ENCODE measurements at places on chromosomes 16 and 17. TPM values are rescaled to one million over a fixed set of nuclear protein-coding genes. Genes with fewer than 3 reads are reported as not detected.

Gene KRT15
- total RNA-seq = 10.9 TPM

Gene FKBP10
- 204 TPM for total RNA-seq

Gene ZC3H7A
- 35.3 TPM for total RNA-seq

Gene PTGES3L
- 0.10 TPM for total RNA-seq

Gene RHBDF1
- 21.4 TPM for total RNA-seq

Gene MPP2
- 0.37 TPM for total RNA-seq

Gene KCNG4
- total RNA-seq = not detected

Gene CPHXL2
- not detected for total RNA-seq

Gene CUEDC1
- 9.9 TPM for total RNA-seq

Gene UTS2R
- not detected for total RNA-seq

Gene TNRC6A
- 21.9 TPM for total RNA-seq

Gene SGCA
- total RNA-seq = not detected

Gene MT1H
- total RNA-seq = not detected

Gene SLC13A2
- not detected for total RNA-seq

Gene ZPBP2
- not detected for total RNA-seq

Gene KRT31
- total RNA-seq = not detected

Gene EVI2B
- 0.64 TPM for total RNA-seq

Gene SLFN14
- not detected for total RNA-seq

Gene CHRNE
- not detected for total RNA-seq

Gene KRTAP4-4
- total RNA-seq = not detected

Gene ARL2BP
- 55.3 TPM for total RNA-seq

Gene CNGB1
- total RNA-seq = 0.50 TPM

Gene SLC38A8
- total RNA-seq = not detected

Gene ZNF200
- 12.5 TPM for total RNA-seq

Gene CYGB
- total RNA-seq = 0.37 TPM

Data from HT1080 (cell line).